ENCODE measurements at places on chromosomes 6 and 20. TPM values are rescaled to one million over a fixed set of nuclear protein-coding genes. Genes with fewer than 3 reads are reported as not detected.
A peak's percentile ranks its signal among the peaks of the same experiment; 100 is the strongest.

Gene COL11A2
- total RNA-seq: 1.1 TPM

- no peak for DNase-seq
Measured at GRCh38 chr6:148222846-148223245, 119.8 kb upstream of the SASH1 start.

GRCh38 chr6:88120635-88121034 lies 45.5 kb downstream of the CNR1 start:
- no peak for DNase-seq

GRCh38 chr6:170081556-170081955 lies 209.3 kb downstream of the DLL1 start:
- DNase-seq: no peak

DNA sequence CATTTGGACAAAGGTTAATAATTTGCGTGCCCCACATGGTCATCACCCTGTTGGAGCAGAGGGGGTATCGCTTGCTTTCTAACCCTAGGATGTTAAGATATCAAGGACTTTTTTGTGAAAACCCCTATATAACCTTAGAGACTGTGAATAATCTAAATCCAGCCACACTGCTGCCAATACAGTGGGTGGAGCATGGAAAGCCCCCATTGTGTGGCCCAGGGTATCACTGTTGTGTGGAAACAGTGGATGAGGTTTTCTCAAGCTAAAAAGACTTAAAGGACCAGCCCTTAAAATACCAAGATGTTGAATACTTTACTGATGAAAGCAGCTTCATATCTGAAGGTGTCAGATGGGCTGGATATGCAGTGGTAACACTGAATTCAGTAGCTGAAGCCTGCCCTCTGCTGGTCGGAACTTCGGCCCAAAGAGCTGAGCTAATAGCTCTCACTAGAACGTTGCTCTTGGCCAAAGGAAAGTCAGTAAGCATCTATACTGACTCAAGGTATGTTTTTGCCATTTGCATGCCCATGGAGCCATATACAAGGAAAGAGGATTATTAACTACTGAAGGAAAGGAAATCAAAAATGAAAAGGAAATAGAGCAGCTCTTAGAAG lies 695.2 kb downstream of the PHF3 start:
- peak; percentile 1 for DNase-seq

- peak; percentile 100 for DNase-seq
Measured at GRCh38 chr20:53899351-53900167, 170.8 kb downstream of the BCAS1 start.

Gene LIME1
- 19.1 TPM for total RNA-seq

GRCh38 chr6:121652223-121652622 lies 216.8 kb downstream of the GJA1 start:
- DNase-seq: no peak

Gene LBP
- not detected for total RNA-seq

GRCh38 chr20:1448081-1448620 lies 18.5 kb downstream of the NSFL1C start:
- DNase-seq: peak; percentile 92

Data from LHCN-M2 (cell line).